Dermis blood vessel endothelial cell (primary cell): ENCODE measurements at places on chromosomes 13 and 19.

GRCh38 chr13:51271528-51272085, 49.4 kb downstream of the FAM124A start:
- no peak for DNase-seq

DNA sequence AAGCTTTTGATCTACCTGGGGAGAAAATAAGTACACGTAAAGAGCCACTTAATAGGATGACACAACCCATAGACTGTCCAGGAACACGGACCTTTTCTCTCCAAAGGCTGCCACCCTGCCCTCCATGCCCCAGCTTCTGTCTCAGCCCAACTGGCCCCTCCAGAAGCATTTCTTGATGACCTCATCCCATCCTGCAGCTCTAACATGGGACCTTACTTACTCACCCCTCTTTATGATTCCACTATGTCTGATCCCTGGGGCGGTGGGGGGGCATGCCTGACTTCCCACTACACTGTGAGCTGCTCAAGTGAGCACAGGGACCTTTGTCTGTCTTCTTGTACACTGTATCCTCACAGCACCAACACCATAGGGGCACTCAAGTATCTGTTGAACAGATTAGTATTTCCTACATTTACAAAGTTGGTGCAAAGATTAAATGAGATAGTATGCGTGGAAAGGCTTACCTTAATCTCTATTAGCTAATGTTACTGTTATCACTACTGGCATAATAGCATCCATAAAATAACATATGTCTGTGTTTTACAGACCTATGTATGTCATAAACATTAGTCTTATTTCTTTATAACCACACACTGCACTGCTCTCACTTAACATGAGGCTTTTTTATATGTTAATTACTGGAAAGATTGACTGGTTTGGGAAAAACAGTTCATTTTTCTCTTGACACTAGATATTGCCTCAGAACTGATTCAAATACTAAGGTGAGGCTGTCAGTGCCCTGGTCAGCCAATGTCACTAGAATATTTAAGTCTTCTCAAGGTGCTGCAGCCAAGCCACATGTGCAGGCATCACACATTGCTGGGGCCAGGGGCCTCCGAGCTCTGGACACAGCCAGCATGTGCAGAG, 100.9 kb downstream of the FOXO1 start:
- peak; percentile 67 for DNase-seq

DNA sequence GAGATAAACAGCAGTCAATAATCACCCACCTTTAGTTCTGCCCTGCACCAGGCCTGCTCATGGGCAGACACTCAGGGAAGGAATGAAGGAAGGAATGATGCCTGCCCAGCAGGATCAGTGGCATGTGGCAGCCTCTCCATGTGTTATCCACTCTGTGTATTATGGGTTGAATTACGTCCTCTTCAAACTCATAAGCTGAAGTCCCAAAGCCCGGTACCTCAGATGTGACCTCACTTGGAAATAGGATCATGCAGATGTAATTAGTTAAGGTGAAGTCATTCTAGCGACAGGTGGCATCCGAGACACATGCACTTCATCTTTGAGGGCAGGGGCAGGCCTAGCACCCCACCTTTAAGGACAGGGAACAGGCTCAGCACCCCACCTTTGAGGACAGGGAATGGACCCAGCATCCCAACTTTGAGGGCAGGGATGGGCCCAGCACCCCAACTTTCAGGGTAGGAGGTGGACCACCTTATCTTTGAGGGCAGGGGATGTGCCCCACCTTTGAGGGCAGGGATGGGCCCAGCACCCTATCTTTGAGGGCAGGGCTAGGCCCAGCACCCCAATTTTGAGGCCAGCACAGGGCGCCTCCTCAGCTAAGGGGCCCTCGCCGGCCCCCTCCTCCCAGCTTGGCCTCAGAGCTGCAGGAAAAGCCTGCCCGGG, 127.6 kb downstream of the URI1 start:
- DNase-seq: no peak

DNA sequence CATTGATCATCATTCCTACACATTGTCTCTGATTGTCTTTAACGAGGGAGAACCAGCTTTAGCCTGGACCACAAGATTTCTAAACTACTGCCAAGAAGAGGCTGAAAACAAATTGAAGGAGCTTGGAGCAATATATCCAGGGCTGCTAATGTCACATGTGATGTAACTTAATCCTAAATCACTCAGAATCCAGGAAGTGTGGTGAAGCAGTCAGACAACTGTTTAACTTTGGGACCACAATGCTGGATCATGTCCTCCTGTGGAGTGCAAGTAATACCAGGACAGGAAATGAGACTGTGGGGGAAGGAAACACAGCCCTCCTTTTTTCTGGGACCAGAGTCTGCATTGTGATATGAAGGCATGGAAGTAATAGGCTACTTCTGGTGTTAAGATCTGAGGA, 430.2 kb downstream of the KCTD12 start:
- peak; percentile 33 for DNase-seq

DNA sequence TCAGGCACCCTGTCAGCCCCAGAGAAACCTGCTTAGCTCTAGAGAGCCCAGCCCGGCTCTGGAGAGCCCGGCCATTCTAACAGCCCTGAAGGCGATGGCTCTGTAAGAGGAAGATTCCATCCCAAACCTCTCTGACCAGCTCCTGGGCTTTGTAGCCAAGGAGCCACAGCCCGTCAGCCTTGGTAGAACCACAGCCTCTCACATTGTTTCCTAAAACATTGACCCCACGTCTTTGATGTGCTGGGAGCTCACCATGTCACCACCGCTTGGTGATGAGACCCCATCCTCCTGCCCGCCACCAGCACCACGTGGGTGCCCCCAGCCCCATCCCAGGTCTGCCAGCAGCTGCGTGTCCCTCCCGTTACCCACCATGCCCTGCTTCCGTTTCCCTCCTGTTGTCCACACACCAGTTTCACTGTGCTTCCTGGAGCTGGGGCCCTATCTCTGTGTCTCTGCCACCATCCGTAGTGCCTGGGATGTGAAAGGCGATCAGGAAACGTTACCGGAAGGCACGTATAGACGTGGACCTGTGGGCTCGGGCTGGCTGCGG, 94.2 kb upstream of the MCF2L start:
- no peak for DNase-seq

- DNase-seq: no peak
These were observed 6.5 kb downstream of the LENG1 start for GRCh38 chr19:54152878-54153524.

GRCh38 chr13:42137856-42138537, 89.5 kb downstream of the DGKH start:
- DNase-seq: no peak

DNA sequence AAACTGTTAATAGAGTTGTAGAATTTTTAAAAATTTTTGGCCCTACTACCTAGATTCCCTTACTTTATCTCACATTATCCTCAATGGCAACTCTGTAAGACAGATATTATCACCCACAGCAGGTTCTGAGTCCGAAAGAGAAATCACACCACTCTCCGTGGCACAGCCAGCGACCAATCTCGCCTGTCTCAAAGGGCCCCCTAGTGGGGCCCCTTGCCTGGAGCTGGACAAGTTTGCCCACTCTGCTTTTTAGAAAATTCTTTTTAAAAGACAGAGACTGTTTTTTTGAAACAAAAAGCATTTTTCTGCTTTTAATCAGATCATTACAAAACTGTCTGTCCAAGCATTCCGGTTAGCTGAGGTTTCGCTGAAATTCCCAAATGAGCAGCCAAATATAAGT, 21.7 kb downstream of the PHF11 start:
- peak; percentile 21 for DNase-seq

- no peak for DNase-seq
These were observed 43.2 kb downstream of the SCGB2B2 start for GRCh38 chr19:34633802-34634201.

DNA sequence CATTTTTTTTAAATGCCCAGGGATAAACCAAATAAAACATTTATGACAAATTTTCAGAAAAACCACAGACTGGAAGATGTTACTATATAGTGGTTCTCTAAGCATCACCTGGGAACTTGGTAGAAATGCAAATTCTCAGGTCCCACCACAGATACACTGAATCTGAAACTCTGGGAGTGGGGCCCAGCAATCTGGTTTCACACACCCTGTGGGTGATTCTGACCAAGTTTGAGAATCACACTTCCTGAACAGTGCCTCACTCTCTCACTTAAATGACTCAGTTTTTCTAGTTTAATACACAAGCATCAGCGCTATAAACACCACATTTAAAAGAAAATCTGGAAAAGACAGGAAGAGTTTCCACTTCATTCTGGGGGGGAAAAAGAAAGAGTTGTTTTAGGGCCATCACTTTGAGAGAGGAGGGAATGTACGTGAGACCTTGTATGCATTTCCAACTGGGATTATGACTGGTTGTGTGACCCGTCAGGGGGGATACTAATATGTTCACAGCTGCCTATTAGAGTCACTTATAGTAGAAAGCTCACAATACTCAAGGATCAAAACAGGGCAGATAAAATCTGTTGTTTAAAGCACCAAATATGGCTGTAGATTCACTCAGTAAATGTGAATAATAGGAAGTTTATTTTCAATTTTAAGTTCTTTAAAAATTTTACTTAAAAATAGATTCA, 567.7 kb downstream of the GPC6 start:
- DNase-seq: no peak
